HFFc6 (cell line): ENCODE measurements at places on chromosomes 3 and 15. TPM values are rescaled to one million over a fixed set of nuclear protein-coding genes. Genes with fewer than 3 reads are reported as not detected.

EPHB1 gene
- total RNA-seq = 0.88 and 1.1 TPM in 2 replicates

PLIN1 gene
- total RNA-seq = not detected in 3 replicates

CCDC32 gene
- total RNA-seq = 18.6 and 21.0 TPM in 2 replicates

LRRC2 gene
- 0.34 to 0.64 TPM (median 0.40 TPM) in 3 replicates for total RNA-seq

SLC22A13 gene
- total RNA-seq = 0.15 to 0.28 TPM (median 0.27 TPM) in 3 replicates

GRCh38 chr15:99310745-99311144, 59.5 kb downstream of the LRRC28 start:
- no peak overlapping the region for H3K27ac ChIP-seq
- H3K4me1 ChIP-seq = peaks cover 23% of the 10 kb centered on the region
- no peaks in the 10 kb centered on the region for H3K27me3 ChIP-seq
- DNase-seq = no peak
- H3K4me3 ChIP-seq = no peak overlapping the region

DNA sequence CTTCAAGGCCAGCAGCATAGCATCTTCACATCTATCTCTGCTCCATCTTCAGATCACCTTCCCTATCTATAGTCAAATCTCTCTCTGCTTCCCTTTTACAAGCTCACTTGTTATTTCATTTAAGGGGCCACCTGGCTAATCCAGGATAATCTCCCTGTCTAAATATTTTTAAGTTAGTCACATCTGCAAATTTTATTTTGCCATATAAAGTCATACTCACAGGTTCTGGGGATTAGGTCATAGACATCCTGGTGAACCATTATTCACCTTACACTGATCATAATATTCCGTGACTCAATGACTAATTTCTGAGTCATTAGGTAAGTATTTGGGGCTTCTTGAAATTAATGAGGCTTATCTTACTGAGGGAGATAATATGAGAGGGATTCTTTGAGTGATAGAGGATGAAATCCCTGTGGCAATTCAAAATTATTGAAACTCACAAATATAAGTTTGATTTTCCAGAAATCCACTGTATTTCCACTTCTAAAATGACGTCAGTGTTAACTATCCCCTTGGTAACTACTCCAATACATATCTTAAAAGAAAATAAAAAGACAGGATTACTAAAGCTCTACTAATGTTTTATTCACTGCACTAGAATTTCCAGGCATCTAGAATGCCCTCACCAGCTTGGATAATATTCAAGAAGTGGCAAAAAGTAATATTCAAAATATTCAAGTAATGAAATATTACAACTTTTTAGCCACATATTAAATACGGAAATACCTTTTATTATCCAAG, 93.7 kb upstream of the RBMS3 start:
- H3K27me3 ChIP-seq = no peaks in the 10 kb centered on the region; the same call in 1 of the 2 replicates
- DNase-seq = peak; percentile 88
- H3K36me3 ChIP-seq = peaks cover 14% of the 10 kb centered on the region; the same call in 1 of the 2 replicates
- peak overlapping the region; percentile 65 for H3K4me3 ChIP-seq

DNA sequence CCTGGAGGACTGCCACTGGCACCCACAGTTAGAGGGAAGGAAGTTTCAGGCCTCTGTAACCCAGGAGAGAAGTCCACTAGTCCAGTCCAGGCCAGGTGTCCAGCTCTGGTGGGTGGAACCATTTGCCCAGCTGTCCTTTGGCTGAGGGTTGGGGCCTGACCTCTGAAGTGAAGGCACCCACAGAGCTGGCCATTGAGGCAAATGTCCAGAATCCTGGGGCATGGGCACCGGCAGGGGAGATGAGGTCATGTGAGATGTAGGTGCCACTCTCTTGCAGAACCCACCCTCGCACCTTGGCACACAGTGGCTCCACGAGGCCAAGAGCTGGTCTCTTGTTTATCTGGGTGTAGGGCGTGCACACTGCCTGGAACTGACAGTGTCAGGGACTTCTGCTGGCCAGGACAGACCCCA, 162.8 kb downstream of the SMAD6 start:
- DNase-seq = no peak
- H3K27me3 ChIP-seq = peaks cover 12% of the 10 kb centered on the region
- H3K36me3 ChIP-seq = peaks cover 27% of the 10 kb centered on the region
- H3K27ac ChIP-seq = no peak overlapping the region
- H3K4me3 ChIP-seq = no peak overlapping the region
- peaks cover 37% of the 10 kb centered on the region for H3K4me1 ChIP-seq

DNA sequence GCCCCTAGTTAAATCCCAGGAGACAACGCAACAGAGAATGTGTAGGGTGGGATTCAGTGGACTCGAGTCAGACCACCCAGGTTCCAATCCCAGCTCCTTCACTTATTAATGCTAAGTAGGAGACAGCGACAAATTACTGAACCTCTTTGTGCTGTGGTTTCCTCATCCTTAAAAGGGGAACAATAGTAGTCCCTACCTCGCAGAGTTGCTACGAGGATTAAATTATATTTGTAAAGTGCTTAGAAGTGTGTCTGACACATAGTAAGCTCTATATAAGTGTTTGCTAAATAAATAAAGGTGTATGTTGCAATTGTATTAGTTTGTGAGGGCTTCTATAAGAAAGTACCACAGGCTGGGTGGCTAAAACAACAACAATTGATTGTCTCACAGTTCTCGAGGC, 58.0 kb upstream of the PPARG start:
- no peak overlapping the region for H3K4me3 ChIP-seq
- H3K36me3 ChIP-seq = no peaks in the 10 kb centered on the region
- DNase-seq = no peak
- no peak overlapping the region for H3K27ac ChIP-seq

GRCh38 chr3:38396861-38397260, 50.3 kb downstream of the XYLB start:
- no peak overlapping the region for H3K4me3 ChIP-seq
- H3K36me3 ChIP-seq = peaks cover 27% of the 10 kb centered on the region
- no peaks in the 10 kb centered on the region for H3K4me1 ChIP-seq
- H3K27ac ChIP-seq = no peak overlapping the region
- no peak for DNase-seq

DNA sequence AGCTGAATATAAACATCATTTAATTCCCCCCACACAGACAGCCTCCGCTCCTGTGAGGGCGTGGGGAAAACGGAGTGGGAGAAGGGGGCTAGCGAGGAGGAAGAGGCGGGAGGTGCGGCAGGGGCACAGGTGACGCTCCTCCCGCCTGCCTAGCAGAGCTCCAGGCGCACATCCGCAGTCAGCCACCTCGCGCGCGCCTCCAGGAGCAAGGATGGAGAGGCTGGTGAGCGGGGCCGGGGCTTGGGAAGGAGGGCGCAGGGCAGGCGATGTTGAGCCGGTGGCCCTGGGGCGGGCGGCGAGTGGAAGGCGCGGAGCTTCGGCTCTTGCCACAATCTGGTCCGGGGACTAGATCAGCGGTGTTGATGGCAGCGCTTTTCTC, at the start of gene CD200:
Gene CD200 (plus strand): TSS at position 155 of the 379 bp plus-strand sequence. CDS start 57 bp downstream, at position 212.
- no peak within 1 kb of the TSS for H3K27ac ChIP-seq
- DNase-seq = no peak
- H3K27me3 ChIP-seq = peaks cover 34% of the 10 kb centered on the region
- H3K4me3 ChIP-seq = peak within 1 kb of the TSS; percentile 77

GRCh38 chr15:76298986-76299385, 12.3 kb downstream of the ETFA start:
- peaks cover 8% of the 10 kb centered on the region for H3K4me1 ChIP-seq
- DNase-seq = no peak
- no peaks in the 10 kb centered on the region; the same call in 1 of the 2 replicates for H3K27me3 ChIP-seq
- no peak overlapping the region for H3K4me3 ChIP-seq
- peaks cover 2% of the 10 kb centered on the region; the same call in 1 of the 2 replicates for H3K36me3 ChIP-seq
- H3K27ac ChIP-seq = no peak overlapping the region

GRCh38 chr3:14632442-14632930, 19.1 kb upstream of the CCDC174 start:
- H3K27ac ChIP-seq = no peak overlapping the region
- no peaks in the 10 kb centered on the region; the same call in none of the 2 replicates for H3K27me3 ChIP-seq
- no peak overlapping the region for H3K4me3 ChIP-seq
- no peak for DNase-seq
- peaks cover 19% of the 10 kb centered on the region for H3K4me1 ChIP-seq

DNA sequence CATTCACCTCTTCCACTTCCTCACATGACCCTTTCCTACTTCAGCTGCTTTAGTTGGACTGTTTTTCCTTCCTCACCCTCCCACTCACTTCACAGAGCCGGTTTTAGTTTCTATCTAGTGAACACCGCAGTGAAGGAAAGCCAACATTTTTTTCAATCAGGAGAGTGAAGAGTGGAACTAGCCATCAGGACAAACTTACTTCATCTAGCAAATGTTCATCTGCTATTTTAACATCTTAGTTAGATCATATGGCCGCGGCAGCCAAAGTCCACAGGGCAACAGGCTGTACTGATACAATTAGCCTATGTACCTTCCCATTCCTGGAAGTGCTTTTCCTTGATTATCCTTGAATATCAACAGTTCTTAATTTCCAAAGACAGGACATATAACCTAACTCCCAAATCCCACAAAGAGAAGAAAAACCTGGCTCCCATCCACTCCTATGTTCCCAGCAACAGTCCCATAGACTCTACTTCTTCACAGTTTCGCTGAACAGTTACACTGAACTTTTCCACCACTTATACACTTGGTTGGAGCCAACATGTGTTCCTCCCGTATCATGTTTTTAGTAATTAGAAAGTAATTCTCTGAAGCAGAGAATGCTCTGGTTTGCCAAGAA, 456.2 kb upstream of the THBS1 start:
- H3K27ac ChIP-seq = peak overlapping the region; percentile 92
- peaks cover 82% of the 10 kb centered on the region for H3K4me1 ChIP-seq
- peak overlapping the region; percentile 38; the same call in 1 of the 2 replicates for H3K4me3 ChIP-seq

GRCh38 chr15:98981851-98982722, 25.5 kb downstream of the PGPEP1L start:
- H3K27ac ChIP-seq = peak overlapping the region; percentile 12
- peak; percentile 35 for DNase-seq
- peaks cover 34% of the 10 kb centered on the region for H3K4me1 ChIP-seq
- peak overlapping the region; percentile 14; the same call in 1 of the 2 replicates for H3K4me3 ChIP-seq
- H3K27me3 ChIP-seq = 0 out of 2 replicates have a peak, but pooled peaks cover 3% of the 10 kb centered on the region

- peaks cover 57% of the 10 kb centered on the region for H3K27me3 ChIP-seq
- no peak overlapping the region for H3K27ac ChIP-seq
- no peaks in the 10 kb centered on the region for H3K4me1 ChIP-seq
- no peak overlapping the region for H3K4me3 ChIP-seq
- H3K36me3 ChIP-seq = no peaks in the 10 kb centered on the region
- DNase-seq = no peak
Measured at GRCh38 chr15:78315686-78316282, 16.4 kb upstream of the SKIC8 start.

DNA sequence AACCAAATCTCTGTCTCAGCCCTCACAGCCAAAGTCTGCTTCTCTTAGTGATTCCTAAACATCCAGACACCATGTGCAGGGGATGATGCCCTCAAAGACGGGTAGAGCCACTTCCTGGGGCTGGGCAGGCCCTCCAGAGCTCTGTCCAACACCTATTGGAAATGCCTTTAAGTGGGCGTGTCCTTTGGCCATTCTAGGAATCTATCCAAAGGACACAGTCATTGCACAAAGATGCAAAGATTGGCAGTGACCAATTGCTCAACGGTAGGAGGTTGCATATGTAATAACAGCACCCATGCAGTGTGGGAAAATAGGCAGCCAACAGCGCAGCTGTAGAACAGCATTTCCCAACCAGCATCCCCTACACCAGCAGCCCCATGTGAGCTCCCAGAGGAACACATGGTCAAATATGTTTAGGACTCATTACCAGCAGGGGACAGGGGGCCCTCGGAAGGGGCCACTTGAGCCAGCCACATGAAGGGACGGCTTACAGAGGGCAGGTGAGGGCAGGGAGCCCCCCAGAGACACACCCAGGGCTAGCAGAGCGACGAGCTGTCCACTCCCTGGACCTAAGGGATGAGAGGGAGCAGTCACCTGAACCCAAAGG, 142.8 kb upstream of the IQSEC1 start:
- no peaks in the 10 kb centered on the region for H3K36me3 ChIP-seq
- no peak overlapping the region for H3K4me3 ChIP-seq
- peaks cover 38% of the 10 kb centered on the region for H3K27me3 ChIP-seq
- peak; percentile 79 for DNase-seq
- peak overlapping the region; percentile 26; the same call in 1 of the 2 replicates for H3K27ac ChIP-seq

DNA sequence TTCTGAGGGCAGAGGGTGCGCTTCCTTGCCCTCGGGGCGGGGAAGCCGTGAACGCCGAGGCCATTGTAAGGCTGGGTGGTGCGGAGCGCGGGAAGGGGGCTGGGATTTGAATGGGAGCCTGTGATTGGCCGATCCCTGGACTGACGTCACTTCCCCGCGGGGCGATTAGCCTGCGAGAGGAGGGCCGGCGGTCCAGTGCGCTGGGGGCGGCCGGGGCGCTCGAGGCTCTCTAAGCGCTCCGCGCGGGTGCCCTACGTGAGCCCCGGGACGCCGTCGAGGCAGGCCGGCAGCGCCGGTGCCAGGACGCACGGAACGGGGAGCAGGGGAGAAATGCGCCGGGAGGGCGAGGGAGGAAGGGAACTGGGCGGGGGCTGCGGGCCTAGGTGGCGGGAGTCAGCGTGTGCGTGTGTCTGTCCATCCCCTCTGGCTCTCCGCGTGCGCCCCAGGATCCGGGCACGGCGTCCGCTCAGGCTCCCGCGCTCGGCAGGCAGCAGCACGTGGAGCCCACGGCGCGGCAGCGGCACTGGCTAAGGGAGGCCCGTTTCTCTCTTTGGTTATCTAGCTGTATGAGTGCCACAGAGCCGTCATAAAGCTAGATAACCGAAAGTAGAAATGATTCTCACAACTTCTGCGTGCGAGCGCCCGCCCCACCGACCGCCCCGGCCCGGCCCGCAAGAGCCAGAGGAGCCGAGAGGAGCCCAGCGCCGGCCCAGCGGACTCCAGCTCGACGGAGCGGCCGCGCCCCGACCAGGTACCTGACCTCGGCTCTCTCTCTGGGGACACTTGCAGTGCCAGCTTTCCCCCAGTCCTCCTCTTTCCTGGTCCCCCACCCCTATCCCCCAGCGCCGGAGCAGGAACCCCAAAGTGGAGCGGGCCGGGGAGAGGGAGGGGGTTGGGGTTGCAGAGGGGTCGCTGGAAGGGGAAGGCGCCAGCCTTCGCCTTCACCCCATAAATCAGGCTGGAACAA, 33.1 kb upstream of the POLG start:
- no peak overlapping the region for H3K27ac ChIP-seq
- H3K4me1 ChIP-seq = no peaks in the 10 kb centered on the region
- peaks cover 81% of the 10 kb centered on the region for H3K27me3 ChIP-seq
- H3K36me3 ChIP-seq = no peaks in the 10 kb centered on the region
- no peak for DNase-seq

DNA sequence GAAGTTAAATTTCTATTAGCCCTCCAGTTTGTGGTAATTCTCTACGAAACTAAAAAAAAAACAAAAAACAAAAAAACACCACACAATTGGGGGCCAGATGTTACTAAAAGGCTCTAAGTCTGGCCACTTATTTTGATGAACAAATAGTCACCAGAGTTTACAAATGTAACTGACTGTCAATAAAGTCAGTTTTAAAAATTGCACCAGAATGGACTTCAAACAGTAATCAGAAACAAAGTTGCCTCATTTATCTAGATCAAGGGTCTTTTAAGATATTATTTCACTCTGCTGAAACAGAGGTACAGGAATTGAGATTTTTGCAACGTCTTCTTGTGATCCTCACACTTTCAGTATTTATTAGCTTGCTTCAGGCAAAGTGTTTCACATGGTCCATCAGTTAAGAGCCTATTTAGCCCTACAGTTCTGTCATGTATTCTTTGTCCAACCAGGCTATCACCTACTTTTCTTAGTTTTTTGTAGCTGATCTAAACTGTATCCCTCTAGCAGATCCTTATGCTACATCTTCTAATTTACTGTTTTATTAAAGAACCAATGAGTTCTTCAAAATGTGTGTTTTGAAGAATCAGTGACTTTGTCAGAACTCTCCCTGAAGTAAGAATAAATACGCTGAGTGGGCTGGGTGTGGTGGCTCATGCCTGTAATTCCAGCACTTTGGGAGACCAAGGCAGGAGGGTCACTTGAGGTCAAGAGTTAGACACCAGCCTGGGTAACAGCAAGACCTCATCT, 74.7 kb downstream of the ANKRD28 start:
- peaks cover 60% of the 10 kb centered on the region for H3K36me3 ChIP-seq
- H3K27me3 ChIP-seq = no peaks in the 10 kb centered on the region
- H3K4me3 ChIP-seq = no peak overlapping the region
- peaks cover 42% of the 10 kb centered on the region for H3K4me1 ChIP-seq
